ENCODE measurements at places on chromosomes 4 and X.
A peak's percentile ranks its signal among the peaks of the same experiment; 100 is the strongest.

GRCh38 chr4:7241597-7242125 lies 49.3 kb downstream of the SORCS2 start:
- DNase-seq, result no peak

DNA sequence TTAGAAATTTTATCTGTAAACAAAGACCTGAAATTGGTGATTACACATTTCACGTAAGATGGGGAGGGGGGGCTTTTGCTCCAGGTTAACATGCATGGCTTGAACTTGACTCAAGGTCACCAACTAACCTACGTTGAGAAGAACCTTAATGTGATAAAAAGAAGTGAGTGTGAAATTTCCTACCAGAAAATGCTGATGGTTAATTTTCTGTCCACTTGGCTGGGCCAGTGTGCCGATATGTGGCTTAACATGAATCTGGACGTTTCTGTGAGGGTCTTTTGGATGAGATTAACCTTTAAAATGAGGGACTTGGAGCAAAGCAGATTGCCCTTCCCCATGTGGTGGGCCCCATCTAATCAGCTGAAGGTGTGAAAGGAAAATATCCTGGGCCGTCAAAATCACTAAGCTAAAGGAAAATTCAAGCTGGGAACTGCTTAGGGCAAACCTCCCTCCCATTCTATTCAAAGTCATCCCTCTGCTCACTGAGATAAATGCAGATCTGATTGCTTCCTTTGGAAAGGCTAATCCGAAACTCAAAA lies 107.3 kb upstream of the ENPP6 start:
- DNase-seq, result no peak

GRCh38 chr4:55358668-55359067 lies 12.6 kb downstream of the SRD5A3 start:
- DNase-seq, result peak; percentile 35

DNA sequence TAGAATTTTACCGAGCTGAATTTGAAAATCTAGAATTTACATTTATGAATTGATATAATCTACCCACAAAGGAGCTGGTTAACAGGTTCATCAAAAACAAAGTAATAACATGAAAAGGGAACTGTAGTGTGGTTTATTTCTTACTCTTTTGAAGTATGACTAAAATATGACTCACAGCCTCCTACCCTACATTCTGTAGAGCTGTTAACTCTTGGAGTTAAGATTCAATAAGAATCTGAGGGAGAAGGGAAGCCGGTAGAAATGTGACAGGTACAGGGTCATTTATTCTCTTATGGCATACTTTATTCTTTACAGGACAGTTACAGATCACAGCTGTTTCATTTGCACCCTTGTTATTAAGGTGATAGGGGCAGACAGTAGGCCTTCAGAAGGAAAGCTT lies 132.2 kb upstream of the FAM47B start:
- DNase-seq, result peak; percentile 33

DNA sequence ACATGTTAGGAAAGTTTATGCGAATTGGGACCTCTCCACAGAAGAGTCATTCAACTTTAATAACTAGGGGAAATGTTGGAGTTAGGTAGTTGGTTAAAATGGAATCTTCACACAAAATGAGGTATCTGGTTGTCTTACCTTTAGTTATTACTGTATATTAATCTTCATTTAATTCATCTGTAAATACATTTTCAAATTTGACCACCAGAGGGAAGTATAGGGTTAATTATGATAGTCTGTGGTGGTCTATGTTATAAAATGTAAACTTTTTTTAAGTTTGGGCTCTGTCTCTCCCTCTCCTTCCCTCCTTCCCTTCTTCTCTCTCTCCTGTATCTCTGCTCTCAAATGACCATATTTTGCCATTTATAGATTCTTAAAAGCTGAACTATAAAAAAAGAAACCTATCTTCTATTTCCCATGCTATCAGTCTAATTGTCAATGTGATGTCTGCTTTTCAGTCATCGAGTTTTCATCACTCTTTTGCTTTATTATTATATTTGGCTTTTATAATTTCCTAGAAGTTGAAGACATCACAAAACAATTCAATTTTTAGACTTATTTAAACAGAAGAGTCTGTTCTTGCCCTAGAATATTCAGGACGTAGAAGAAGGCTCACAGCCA lies 49.8 kb downstream of the TMEM144 start:
- peak; percentile 44 for DNase-seq

DNA sequence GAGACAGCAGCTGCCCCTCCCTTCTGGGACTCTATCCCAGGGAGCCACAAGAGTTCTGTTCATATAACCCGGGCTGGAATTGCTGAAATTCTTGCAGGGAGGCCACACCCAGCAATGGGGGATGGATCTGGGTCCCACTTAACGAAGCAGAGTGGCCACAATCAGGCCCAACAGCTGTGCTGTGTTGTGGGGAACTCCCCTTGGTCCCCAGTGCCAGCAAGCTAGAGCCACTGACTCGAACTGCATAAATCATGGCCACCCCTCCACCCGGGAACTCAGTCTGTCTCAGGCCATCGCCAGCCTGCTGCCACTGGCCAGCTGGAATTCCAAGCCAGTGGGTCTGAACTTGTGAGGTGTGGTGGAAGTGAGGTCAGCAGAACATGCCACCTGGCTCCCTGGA lies 111.1 kb downstream of the KLF8 start:
- no peak for DNase-seq

DNA sequence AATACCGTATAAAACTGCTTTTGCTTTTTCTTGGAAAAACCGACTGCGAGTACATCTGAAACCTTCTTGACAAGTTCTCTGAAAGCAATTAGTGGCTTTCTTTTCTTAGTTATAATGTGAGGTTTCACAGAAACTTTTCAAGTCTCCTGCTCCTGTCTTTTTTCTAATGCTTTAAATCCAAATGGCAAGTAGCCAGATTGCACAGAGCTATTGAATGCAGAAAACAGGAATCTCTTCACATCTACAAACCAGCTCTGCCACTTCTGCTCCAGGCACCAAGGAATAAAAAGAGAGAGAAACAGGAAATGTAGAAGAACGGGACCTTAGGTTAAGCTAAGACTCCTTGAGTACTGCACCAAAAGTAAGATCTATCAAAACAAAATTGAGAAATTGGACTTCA lies 267.3 kb upstream of the TET2 start:
- DNase-seq, result peak; percentile 64

DNA sequence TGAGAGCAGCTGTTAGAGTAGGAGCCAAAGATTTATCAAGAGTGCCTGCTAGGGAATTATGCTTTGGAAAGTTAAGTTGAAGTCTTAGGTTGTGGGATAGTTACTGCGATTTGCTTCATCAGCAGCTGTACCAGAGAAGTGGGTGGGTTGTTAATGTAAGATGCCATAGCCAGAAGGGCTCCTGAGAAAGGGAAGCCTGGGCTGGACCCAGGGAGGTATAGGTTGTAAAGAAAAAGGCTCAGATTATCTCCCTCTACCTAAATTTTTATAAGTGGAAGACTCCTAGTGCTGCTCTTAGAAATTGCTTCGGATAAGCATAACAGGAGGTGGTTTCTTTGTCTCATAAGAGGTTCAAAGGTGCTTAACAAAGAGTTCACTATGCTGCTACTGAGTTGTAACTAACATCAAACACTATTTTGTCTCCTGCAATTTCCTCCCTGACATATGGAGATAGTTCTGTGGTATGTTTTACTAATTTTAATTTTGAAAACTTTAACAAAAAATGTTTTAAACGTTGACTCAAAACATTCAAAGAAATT lies 356.9 kb downstream of the DTHD1 start:
- DNase-seq, result no peak

DNA sequence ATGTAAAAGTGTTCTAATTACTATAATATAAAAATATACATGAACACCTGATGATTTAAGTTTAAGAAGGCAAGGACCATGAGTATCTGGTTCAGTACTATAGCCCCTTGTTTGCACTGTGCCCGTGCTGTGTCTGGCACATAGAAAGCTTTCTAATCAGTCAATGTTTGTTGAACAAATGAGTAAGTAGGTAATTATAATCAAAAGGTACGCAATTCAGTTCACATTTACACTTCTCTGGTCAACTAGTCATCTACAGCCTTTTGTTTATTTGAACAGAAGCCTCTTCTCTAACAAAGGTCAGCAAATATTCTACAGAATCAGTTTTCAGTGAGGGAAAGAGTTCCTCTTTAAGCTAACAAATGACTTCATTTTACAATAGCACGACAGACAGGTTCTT lies 523.3 kb downstream of the SMARCA1 start:
- no peak for DNase-seq

- no peak for DNase-seq
Measured at GRCh38 chrX:140503238-140503601, 1.6 kb downstream of the SOX3 start.

DNA sequence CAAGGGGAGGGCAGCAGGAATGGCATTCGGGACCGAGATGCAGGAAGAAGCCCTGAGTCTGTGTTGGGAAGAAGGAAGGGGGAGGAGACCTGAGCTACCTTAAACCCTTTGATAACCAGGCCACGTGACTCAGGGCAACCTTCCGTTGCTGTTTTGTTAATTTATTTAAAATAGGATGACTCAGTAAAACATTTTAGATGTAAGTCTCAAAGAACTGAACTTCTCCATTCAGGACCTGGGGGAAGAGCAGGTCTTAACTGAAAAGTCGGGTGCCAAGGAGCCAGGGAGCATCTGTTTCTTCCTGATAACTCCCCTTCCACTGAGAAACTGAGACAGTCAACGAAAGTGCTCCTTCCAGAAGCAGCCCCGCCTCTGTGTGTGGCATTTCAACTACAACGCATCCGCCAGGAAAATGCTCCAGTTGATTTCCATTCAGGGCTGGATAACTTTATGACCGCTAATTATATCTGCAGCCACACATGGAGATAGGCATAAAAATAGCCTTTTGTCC lies 88.0 kb downstream of the IRF2 start:
- DNase-seq, result no peak

GRCh38 chr4:100257567-100257966 lies 67.3 kb upstream of the DDIT4L start:
- DNase-seq, result no peak

DNA sequence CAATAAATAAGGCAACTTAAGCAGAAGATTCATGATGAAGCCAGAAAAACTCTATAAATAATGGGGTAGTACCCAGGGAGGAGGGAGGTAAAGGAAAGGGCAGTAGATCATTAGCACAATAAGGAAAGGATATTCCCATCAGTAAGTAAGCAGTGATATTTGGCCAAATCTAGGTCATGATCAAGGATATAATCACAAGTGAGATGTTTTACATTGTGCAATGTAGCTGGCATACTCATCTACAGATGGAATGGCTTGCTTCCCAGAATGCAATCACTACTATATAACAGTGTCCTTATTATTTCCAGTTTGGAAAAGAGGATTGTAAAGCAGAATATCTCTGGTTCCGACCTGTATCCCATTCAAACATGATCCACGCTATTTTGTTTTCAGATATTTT lies 483.4 kb downstream of the RPA4 start:
- DNase-seq, result peak; percentile 7

- no peak for DNase-seq
Measured at GRCh38 chrX:17012465-17012864, 66.0 kb downstream of the REPS2 start.

DNA sequence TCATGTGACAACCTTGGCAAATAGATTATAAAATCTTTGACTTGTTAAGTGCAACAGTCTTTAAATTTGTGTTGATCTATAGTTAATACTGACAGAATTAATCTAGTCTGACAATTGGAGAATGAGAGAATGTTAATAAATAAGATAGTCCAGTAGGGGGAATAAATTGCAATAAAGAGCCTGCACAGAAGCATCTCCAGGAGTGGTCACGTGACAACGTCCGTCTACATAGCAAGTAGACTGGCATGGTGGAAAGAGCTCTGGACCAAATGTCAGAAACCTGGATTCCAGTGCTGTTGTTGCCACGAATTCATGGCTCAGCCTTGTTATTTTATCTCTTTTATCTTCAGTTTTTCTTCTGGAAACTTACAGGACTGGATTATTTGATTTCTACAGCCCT lies 436.5 kb downstream of the RAB28 start:
- DNase-seq, result no peak

GRCh38 chrX:24498975-24499374 lies 33.9 kb downstream of the PDK3 start:
- DNase-seq, result peak; percentile 26

- DNase-seq, result no peak
Measured at GRCh38 chr4:150108691-150109090, 30.4 kb downstream of the DCLK2 start.

GRCh38 chrX:49919617-49920016 lies 2.8 kb upstream of the CLCN5 start:
- DNase-seq, result peak; percentile 53

GRCh38 chrX:153880440-153880815 lies 5.5 kb downstream of the L1CAM start:
- DNase-seq, result no peak

DNA sequence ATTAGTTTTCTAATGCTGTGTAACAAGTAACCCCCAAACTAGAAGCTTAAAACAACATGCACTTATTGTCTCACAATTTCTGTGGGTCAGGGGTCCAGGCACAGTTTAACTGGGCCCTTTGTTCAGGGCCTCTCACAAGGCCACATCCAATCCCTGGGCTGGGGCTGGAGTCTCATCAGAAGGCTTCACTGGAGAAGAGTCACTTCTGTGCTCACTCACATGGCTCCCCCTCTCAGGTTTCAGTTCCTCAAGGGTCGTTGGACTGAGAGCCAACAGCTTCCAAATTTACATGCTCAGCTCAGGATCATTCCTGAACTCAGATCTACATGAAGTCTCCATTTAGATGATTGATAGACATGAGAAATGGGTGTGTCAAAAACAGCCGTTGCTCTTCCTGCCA lies 77.1 kb downstream of the EVC start:
- no peak for DNase-seq

DNA sequence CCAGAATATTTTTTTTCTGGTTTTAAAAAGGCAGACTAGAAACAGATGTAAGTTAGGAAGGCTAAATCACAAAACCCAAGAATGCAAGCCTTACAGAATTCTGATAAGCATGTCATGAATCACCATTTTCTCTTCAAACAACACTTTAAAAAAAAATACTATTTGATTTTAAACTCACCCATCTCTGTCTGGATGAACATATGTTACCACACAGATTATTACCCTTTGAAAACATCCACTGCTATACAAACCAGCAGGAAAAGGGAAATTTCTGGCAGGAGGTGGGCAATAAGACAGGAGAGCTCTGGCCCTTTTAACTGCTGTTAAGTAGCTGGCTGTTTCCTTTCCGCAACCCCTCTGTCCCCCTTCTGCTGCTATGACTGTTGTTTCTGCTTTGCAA lies 317.7 kb upstream of the NOCT start:
- DNase-seq, result peak; percentile 18

GRCh38 chrX:17584248-17584681 lies 153.0 kb upstream of the SCML1 start:
- peak; percentile 72 for DNase-seq

DNA sequence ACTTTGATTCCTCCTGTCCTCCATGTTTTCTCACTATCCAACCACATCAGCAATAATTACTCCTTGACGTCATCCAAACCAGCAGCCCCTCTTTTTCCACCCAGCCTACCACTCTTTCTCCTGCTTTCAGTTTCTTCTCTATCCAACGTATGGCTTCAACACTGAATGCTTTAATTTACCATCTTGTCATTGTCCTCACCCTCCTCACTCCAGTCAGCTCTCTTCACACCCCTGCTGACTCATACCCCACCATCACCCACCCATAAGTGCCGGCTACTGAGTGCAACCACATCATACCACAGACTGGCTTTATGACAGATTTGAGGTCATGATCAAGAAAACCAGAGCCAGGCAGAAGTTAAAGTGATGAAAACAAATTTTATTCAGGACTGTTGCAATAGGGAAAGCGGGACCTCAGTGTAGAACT lies 9.8 kb upstream of the ANXA5 start:
- DNase-seq, result peak; percentile 84

GRCh38 chrX:56804867-56805266 lies 75.8 kb downstream of the NBDY start:
- no peak for DNase-seq
